ENCODE measurements at places on chromosomes 5 and 9. TPM values are rescaled to one million over a fixed set of nuclear protein-coding genes. Genes with fewer than 3 reads are reported as not detected.

The SNCAIP gene
- 1.1 TPM for total RNA-seq

The DOLPP1 gene
- 53.1 TPM for total RNA-seq

The CDKN2A gene
- total RNA-seq, result 0.34 TPM

The DOCK2 gene
- 13.3 TPM for total RNA-seq

The ADAMTS6 gene
- 1.3 TPM for total RNA-seq

The GTF3C4 gene
- total RNA-seq, result 10.8 TPM

The FOXB2 gene
- not detected for total RNA-seq

The FOXD4L6 gene
- total RNA-seq, result not detected

The NEK6 gene
- 50.7 TPM for total RNA-seq

The ARL14EPL gene
- total RNA-seq, result not detected

The PCDHGA11 gene
- total RNA-seq, result 2.2 TPM

The NUTM2G gene
- total RNA-seq, result not detected

The PCA3 gene
- not detected for total RNA-seq

The ADAM19 gene
- 2.7 TPM for total RNA-seq

The IL13 gene
- not detected for total RNA-seq

The GBA2 gene
- 186 TPM for total RNA-seq

The ZNF608 gene
- total RNA-seq, result 16.2 TPM

The C5orf34 gene
- total RNA-seq, result 1.6 TPM

The ROR2 gene
- 6.2 TPM for total RNA-seq

The ACTBL2 gene
- total RNA-seq, result not detected

The C5orf63 gene
- total RNA-seq, result 11.0 TPM

The RPL35 gene
- total RNA-seq, result 771 TPM
